Heart left ventricle (tissue), 16 donors: ENCODE measurements at places on chromosomes 2 and 18.

DNA sequence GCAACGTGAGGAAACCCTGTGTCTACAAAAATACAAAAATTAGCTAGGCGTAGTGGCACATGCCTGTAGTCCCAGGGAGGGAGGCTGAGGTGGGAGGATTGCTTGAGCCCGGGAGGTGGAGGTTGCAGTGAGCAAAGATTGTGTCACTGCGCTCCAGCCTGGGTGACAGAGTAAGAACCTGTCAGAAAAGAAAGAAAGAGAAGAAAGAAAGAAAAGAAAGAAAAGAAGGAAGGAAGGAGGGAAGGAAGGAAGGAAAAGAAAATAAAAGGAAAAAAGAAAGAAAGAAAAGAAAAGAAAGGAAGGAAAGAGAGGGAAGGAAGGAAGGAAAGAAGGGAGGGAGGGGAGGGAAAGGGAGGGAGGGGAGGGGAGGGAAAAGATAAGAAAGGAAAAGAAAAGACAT, 89.9 kb upstream of the HPCAL1 start:
- no peak for DNase-seq

DNA sequence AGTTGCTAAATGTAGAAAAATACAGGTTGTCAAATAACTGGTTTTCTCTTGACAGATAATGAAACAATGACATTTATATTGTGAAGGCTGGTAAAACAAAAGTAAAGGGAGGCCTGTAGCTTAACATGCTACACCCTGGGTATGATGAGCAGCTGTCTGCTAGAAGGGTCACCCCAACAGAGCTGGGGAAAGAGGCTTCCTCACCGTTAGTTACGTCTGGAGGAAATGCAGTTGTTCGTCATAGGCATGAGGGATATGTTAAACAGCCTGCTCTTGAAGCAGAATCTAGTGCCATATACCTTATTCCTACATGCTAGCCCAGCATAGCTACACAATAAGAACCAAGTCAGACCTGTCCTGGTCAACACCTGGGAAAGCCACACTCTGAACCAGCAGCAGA, 49.9 kb downstream of the LPIN2 start:
- DNase-seq, result no peak

- no peak for DNase-seq
Measured at GRCh38 chr2:176137906-176138305, 8.4 kb downstream of the HOXD8 start.

- DNase-seq, result no peak
Measured at GRCh38 chr2:43822839-43823238, 15.8 kb downstream of the ABCG5 start.

DNA sequence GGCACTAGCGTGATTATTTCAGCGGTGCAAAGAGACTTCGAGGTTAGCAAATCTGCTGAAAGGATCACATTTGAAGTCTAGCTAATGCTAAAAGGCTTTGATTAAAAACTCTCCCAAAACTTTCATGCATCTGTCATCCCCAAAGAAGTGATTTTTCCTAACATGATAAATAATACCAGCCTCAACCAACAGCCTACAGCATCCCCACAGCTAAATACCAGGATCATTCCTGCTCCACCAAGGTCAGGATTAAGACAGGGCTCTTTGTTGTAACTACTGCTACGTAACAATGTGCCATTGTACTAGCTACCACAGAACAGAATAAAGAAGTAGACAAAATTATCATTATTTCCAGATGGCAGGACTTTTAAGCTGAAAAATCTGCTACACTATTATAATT, 1.6 kb downstream of the OR6B3 start:
- DNase-seq, result no peak

DNA sequence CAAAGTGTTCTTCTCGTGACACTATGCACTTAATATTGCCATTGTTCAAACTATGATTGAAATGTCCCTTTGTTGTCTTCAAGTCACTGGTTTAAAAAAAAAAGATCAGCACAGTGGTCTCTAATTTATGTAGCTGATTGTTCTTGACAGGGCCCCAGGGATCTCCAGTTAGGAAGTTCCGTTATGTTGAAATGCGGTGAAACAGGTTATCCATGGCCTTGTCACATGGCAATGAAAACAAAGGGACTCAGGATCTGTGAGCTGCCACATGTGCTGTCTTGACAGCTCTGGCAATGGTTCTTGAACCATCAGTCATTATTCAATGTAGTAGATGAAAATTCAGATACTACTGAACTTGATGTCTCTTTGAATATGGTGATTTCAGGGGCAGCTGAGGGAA, 147.4 kb downstream of the SETBP1 start:
- no peak for DNase-seq
